Psoas muscle (tissue), 8 donors: ENCODE measurements at places on chromosomes 12 and 14. TPM values are rescaled to one million over a fixed set of nuclear protein-coding genes. Genes with fewer than 3 reads are reported as not detected.

- no peaks in the 10 kb centered on the region for H3K36me3 ChIP-seq
- peak overlapping the region; percentile 73 for H3K4me3 ChIP-seq
Measured at GRCh38 chr12:12562016-12562483, 613 bp downstream of the DUSP16 start.

TCL1B gene
- not detected for total RNA-seq

DNA sequence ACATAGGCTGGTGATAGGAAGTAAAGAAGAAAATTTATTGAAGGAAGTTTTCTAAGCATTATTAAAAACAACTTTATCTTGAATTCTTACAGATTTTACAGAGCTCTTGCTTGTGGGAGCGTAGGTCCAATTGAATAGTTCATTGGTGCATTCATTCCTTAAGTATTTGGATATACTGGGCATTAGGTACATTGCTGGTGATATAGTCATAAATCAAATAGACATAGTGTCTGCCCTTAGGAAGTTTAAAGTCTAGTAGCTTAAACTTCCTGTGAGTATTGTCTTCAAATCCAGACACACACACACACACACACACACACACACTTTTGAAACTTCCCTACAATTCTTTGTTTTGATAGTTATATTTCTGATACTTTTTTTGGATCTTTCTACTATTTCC is 226.7 kb downstream of the FUT8 start:
- no peak overlapping the region for H3K27ac ChIP-seq
- no peak overlapping the region for H3K4me3 ChIP-seq
- H3K36me3 ChIP-seq: no peaks in the 10 kb centered on the region
- no peaks in the 10 kb centered on the region for H3K27me3 ChIP-seq

DNA sequence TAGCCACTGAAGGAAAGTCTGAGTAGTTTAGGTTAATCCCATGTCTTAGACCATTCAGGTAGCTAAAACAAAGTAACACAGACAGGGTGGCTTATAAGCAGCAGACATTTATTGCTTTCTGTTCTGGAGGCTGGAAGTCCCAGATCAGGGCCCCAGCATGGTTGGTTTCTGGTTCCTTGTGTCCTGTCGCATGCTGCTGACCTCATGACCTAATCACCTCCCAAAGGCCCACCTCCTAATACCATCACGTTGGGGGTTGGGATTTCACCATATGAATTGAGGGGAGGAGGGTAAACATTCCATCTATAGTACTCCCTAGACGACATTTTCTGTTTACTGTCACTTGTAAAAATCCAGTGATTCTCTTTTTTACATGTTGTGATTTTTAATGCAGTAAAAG is 148.6 kb downstream of the FBXL14 start:
- H3K27ac ChIP-seq: no peak overlapping the region
- peaks cover 12% of the 10 kb centered on the region for H3K4me1 ChIP-seq
- H3K36me3 ChIP-seq: no peaks in the 10 kb centered on the region

DNA sequence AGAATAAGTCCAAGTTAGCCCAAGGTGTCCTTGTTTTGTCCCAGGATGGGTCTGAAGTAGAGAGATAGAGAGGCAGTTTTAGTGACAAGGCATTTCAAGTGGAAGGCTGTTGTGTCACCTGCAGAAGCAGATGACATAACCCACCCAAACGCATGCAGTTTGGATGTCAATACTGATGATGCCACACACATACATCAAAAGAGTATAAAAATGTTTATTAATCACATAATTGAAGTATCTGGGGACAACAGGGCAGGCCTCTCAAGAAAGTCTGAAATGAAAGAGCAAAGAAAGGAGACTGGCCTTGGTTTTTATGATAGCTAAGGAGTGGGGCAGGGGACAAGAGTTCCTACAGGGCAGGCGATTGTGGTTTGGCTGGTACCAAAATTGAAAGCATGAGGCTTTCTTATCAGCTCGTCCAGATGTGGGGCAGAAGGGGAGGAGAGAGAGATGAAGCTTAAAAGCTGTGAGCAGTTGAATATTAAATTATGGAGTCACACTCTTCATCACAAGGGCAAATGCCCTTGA is 78.4 kb upstream of the TSPAN8 start:
- no peaks in the 10 kb centered on the region for H3K27me3 ChIP-seq
- no peak overlapping the region for H3K4me3 ChIP-seq
- H3K36me3 ChIP-seq: no peaks in the 10 kb centered on the region
- H3K27ac ChIP-seq: no peak overlapping the region

- no peaks in the 10 kb centered on the region for H3K27me3 ChIP-seq
- H3K36me3 ChIP-seq: no peaks in the 10 kb centered on the region
- H3K27ac ChIP-seq: no peak overlapping the region
Measured at GRCh38 chr12:126741536-126742240, 1525.3 kb upstream of the TMEM132C start.

ENDOU gene
- not detected for total RNA-seq

GRCh38 chr12:1812650-1813302 is 7.6 kb upstream of the LRTM2 start:
- H3K4me1 ChIP-seq: no peaks in the 10 kb centered on the region
- H3K27me3 ChIP-seq: no peaks in the 10 kb centered on the region
- DNase-seq: peak; percentile 56
- no peak overlapping the region for H3K4me3 ChIP-seq
- H3K27ac ChIP-seq: peak overlapping the region; percentile 41
- no peaks in the 10 kb centered on the region for H3K36me3 ChIP-seq

RIMBP2 gene
- 0.41 TPM for total RNA-seq

SLC2A14 gene
- 0.37 TPM for total RNA-seq

- H3K27ac ChIP-seq: no peak overlapping the region
- no peaks in the 10 kb centered on the region for H3K4me1 ChIP-seq
- H3K27me3 ChIP-seq: no peaks in the 10 kb centered on the region
- no peak for DNase-seq
Measured at GRCh38 chr12:22459838-22460490, 84.4 kb downstream of the C2CD5 start.

DNA sequence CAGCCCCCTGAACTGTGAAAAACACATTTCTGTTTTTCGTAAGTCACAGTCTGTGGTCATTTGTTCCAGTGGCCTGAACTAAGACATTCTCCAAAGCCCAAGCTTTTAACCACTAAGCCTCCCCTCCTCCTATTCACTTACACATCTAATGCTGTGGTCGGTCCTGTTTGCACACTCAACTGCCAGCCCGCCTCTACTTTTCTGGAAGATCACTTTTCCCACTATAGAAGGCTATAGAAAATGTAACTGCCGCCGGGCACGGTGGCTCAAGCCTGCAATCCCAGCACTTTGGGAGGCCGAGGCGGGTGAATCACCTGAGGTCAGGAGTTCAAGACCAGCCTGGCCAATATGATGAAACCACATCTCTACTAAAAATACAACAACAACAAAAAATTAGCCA is 524.7 kb upstream of the TMEM132C start:
- H3K36me3 ChIP-seq: no peaks in the 10 kb centered on the region
- H3K4me1 ChIP-seq: no peaks in the 10 kb centered on the region
- no peak for DNase-seq
- H3K27ac ChIP-seq: no peak overlapping the region

DNA sequence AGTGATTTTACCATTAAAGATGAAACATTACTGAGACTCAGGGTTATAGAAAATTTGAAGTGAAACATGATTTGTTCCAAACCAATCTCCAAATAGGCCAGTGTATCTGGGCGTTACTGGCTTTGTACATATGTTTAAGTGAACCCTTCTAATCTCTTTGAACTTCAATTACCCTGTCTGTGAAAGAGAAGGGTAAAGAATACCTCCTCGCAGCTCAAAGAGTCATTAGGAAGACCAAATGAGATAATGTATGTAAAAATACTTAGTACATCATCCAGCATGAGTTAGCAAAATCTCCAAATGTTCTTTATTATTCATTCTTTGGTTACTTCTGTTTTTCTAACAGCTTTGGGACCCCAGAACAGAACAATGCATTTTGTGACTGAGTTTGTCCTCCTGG is at the start of gene OR11H6:
Gene OR11H6, plus strand, starts transcription at position 301 of the 400 bp plus-strand sequence. Its CDS starts 0 bp downstream, at position 301.
- H3K36me3 ChIP-seq: no peaks in the 10 kb centered on the region
- DNase-seq: no peak
- no peak within 1 kb of the TSS for H3K27ac ChIP-seq
- no peaks in the 10 kb centered on the region for H3K4me1 ChIP-seq

GRCh38 chr12:67940780-67941243 is 48.4 kb upstream of the IFNG-AS1 start:
- H3K4me1 ChIP-seq: peaks cover 36% of the 10 kb centered on the region
- H3K36me3 ChIP-seq: no peaks in the 10 kb centered on the region
- no peak for DNase-seq
- peak overlapping the region; percentile 62 for H3K27ac ChIP-seq
- no peaks in the 10 kb centered on the region for H3K27me3 ChIP-seq

DNA sequence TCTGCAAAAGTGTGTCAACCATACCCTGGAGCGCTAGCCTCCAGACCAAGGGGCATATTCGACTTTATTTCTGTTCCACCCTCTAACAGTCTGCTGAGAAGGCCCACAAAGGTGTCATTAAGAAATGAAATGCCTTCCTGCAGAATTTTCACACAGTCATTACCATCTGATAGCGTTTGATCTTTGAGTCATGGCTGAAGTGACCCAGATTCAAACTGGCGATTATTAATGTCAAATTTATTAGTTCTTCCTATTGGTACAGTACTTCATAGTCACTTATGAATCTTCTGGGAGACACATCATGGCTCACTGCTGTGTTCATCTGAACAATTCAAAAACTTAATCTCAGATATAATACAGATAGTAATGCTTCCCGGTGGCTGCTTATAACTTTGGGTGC is 13.2 kb downstream of the PRICKLE1 start:
- DNase-seq: no peak
- no peaks in the 10 kb centered on the region for H3K4me1 ChIP-seq
- no peaks in the 10 kb centered on the region for H3K36me3 ChIP-seq

CPNE6 gene
- not detected for total RNA-seq

DNA sequence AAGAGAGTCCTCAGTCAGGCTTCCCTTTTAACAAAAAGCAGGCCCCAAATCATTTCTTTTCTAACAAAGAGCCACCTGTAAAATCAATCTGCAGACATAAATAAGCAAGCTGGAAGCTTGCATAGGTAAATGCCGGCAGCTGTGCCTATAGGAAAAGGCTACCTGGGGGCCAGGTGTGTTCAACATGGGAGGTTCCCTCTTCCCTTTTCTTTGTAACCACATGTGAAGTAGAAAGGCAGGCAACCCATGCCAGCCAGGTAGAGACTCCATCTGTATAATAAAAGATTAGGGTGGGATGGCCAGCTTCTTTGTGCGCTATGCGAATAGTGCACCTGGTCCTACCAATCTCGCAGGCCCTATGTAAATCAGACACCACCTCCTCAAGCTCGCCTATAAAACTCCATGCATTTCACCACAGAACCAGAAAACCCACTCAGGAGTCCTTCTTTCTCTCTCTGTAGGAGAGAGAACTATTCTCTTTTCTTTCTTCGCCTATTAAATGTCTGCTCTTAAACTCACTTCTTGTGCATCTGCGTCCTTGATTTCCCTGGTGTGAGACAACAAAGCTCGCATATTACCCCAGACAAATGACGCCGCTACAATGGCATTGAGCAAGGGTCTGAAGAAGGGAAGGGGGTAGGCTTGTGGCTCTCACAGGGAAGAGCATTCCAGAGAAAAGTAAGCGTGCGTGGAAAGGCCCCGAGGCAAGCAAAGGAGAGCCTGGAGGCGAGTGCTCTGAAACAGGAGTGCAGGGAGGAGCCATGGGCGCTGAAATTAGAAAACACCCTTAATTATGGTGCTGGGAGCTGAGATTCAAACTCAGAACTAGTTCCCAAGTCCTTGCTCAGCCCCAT is 67.2 kb downstream of the TTC9 start:
- H3K27ac ChIP-seq: no peak overlapping the region
- no peaks in the 10 kb centered on the region for H3K27me3 ChIP-seq
- no peak for DNase-seq
- no peaks in the 10 kb centered on the region for H3K36me3 ChIP-seq

AQP5 gene
- not detected for total RNA-seq

KRT81 gene
- total RNA-seq: not detected

METTL25 gene
- total RNA-seq: 7.0 TPM

RFX4 gene
- 0.56 TPM for total RNA-seq

DNA sequence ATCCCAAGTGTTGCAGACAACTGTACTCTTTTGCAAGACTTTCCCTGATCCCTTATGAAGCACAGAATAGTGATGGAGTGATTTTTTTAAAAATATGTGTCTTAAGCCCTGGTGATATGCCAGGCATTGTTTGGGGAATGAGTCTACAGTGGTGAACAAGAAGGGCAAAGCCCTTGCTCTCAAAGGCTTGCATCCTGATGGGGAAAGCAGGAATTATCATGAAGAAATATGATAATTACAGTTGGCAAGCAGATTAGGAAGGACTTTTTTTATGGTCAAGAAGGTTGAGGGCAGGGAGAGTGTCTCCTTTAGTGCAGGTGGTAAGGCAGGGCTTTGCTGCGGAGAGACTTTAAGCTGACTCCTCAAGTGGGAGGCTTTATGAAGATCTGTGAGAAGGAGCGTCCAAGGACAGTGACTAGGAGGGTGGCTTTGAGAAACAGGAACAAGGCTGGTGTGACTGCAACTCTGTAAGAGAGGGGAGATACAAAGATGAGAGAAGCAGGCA is 100.2 kb downstream of the SYNE2 start:
- no peak overlapping the region for H3K4me3 ChIP-seq
- H3K27ac ChIP-seq: no peak overlapping the region

DNA sequence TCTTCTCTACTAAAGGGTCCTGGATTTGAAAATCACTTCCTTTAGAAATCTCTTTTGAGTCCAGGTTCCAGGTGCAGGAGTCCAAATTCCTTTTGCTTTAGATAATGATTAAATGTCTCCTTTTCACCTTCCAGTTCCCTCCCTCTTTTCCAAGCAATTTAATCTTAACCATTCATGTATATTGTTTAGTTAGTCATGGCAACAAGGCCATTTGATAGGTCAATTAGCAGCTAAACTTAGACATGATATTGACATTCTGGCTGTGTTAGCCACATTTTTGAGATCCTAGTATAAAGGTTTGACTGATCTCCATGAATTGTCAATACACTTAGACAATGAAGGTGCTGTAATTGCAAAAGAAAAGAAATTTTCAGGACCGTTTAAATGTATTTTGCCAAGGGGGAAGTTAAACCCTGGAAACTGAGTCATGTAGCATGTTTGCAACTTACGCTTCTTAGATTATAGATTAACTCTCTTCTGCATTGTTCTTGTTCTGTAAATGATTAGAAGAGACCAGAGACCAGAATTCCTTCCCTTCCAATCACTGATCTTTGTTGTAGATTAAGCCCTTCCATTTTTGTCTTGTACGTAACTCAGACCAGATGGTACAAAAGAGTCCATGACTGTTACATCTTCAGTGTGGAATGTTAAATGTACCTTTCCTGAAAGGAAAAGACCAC is 12.4 kb upstream of the C12orf75 start:
- DNase-seq: no peak
- H3K27me3 ChIP-seq: no peaks in the 10 kb centered on the region
- no peak overlapping the region for H3K27ac ChIP-seq
- no peak overlapping the region for H3K4me3 ChIP-seq
- H3K4me1 ChIP-seq: peaks cover 4% of the 10 kb centered on the region
- no peaks in the 10 kb centered on the region for H3K36me3 ChIP-seq

- peak overlapping the region; percentile 5 for H3K4me3 ChIP-seq
- no peak for DNase-seq
- no peaks in the 10 kb centered on the region for H3K27me3 ChIP-seq
- peaks cover 4% of the 10 kb centered on the region for H3K36me3 ChIP-seq
- H3K27ac ChIP-seq: peak overlapping the region; percentile 80
Measured at GRCh38 chr12:119615518-119616475, 22.2 kb downstream of the TMEM233 start.
